Cortex of kidney (tissue), 1 donor: ENCODE measurements at places on chromosomes 12 and 14.

DNA sequence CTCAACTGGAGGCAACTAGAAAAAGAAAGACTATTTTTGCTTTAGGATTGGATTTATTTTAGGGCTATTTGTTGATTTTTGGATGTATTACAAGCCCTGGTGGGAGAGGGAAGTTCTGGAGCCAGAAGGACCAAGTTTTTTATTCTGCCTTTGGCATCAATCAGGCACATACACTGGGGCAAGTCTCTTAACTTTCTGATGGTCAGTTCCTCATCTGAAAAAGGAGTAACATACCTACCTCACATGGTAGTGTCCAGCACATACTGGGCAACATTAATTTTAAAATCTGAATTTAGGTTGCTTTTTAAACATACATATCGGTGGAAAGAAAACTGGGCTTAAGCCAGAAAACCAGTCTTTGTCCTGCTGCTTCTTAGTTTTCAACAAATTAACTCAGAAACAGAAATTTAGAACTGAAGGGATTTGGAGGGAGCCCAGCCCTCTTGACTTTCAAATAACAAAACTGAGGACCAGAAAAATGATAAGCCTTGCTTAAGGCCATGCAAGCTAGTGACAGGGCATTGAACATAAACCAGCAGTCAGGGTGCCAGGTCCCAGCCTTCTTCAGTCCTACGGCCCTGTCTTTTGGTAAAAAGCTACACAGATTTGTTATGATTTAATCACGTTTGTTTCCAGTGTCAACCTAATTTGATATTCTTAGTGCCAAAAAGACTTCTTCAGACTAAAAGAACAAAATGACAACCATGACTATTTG, 90.2 kb upstream of the SLC38A2 start:
- no peak for DNase-seq

GRCh38 chr12:1638203-1638602, 9.2 kb downstream of the WNT5B start:
- DNase-seq: no peak

GRCh38 chr12:107064243-107064642, 29.1 kb downstream of the CRY1 start:
- no peak for DNase-seq

GRCh38 chr14:102315121-102315520, 4.4 kb upstream of the ZNF839 start:
- DNase-seq: no peak

GRCh38 chr12:69534389-69534822, 50.9 kb upstream of the CCT2 start:
- no peak for DNase-seq

- DNase-seq: no peak
Measured at GRCh38 chr12:51152953-51153352, 20.0 kb downstream of the TFCP2 start.

DNA sequence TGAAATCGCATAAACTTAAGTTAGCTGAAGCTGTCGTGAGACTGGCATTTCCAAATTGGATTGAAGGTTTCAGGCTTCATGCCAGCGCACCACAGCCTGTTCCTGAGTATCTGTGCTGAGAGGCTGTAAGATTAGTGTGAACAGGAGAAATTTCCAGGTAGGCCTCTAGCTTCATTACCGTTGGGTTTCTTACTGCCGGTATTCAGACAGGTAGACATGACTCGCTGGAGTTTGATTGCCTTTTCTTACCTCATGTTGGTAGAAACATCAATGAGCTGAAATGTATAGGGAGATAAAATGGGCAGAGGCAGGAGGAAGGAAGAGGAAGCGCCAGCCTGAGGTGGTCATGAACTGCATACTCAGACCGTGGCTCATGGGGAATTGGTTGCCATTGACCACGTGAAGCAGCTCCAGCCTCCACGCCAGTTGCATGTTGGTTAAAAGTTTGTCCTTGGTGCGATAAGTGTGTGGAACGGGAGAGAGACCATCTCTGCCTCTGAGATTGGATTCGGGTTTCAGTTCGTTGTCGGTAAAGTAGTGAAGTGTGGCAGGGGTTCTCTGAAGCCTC, 42.3 kb upstream of the MMP17 start:
- DNase-seq: no peak
